ENCODE measurements at places on chromosomes 2 and 18.

GRCh38 chr2:48148841-48149430, 242.6 kb upstream of the FBXO11 start:
- DNase-seq = no peak

DNA sequence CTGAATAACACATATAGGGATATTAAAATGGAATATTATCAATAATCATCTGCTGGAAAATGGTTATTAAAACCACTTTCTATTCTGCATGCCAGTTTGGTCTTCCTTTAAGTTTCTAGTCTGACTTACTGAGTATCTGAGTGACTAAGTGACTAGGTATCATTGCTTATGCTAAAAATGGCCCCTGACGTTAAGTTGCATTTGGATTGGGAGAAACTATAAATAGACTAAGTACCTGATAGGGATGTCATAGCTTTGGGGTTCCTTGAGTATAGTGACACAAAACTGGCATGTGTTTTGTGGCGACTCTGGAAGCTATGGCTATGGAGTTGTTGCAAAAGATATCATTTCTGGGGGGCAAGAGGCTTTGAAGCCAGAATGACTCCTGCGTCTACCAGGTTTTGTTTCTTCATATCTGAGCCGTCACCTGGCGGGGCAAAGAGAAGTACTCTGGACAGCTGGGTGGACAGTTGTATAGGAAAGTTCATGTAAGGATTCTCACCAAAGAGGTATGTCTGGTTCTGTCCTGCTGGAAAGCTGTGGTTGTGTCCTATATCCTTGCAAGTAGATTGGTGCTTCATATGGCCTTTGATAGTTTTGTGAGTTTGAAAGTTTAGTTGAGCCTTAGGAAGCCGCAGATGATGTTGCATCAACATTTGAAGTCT, 17.9 kb downstream of the ITGAV start:
- DNase-seq = no peak

GRCh38 chr18:72613534-72613930, 69.4 kb upstream of the CBLN2 start:
- DNase-seq = no peak

- no peak for DNase-seq
Observed at GRCh38 chr18:7879717-7880116, 312.6 kb downstream of the PTPRM start.

GRCh38 chr2:205025580-205026240, 480.4 kb downstream of the PARD3B start:
- no peak for DNase-seq

- DNase-seq = no peak
Observed at GRCh38 chr2:28661589-28662001, 90.0 kb upstream of the PPP1CB start.

DNA sequence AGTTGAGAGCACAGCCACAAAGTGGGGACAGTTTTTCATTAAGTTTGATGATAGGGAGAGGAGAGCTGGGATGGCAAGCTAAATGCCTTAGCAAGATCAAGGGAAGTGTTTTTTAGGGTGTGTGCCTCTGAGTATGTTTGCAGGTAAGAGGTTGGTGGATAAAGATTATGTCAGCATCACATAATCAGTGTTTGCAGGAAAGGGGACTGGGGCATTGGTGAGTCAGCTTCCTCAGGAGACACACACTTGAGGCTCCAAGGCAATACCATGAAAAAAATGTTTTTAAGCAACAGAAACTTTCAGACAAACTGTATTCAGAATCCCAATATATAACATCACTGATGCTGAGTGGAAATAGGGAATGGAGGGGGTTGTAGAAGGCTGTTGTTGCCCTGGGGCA, 25.4 kb upstream of the DTNB start:
- DNase-seq = no peak
